ENCODE measurements at places on chromosomes 1 and 21. TPM values are rescaled to one million over a fixed set of nuclear protein-coding genes. Genes with fewer than 3 reads are reported as not detected.

Gene AIDA
- 46.3 TPM for total RNA-seq

Gene FPGT
- 10.3 TPM for total RNA-seq

Gene OR2T5
- total RNA-seq, result not detected

DNA sequence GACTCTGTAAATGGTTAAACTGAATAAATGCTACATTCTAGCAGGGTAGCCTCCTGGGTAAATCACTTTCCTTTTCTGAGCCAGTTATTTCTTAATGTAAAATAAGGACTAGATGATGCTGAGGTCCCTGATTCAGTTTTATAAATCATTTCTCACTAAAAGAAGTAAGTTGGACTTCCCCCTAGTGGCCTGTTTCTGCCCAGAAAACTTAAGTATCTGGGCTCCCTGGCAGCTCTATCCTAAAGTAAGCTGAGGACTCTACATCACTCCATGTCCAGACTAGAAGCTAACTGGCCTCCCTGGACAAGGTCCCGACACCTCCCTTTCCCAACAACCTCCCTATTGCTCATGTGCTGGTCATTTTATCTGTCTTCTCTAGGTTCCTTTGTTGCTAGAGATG is 3.0 kb downstream of the GPN2 start:
- DNase-seq, result no peak

GRCh38 chr1:175520186-175520585 is 223.2 kb downstream of the TNR start:
- peak; percentile 15 for DNase-seq

DNA sequence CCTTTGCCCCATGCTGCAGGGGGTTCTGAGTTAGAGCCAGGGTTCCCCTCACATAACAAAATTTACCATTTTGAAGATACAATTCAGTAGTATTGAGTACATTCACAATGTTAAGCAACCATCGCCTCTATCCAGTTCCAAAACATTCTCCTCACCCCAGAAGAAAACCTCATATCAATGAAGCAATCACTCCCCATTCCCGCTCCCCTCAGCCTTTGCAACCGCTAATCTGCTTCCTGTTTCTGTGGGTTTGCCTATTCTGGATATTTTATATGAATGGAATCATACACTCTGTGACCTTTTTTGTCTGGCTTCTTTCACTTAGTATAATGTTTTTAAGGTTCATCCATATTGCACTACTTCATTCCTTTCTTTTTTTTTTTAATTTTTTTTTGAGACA is 32.9 kb downstream of the SERINC2 start:
- DNase-seq, result no peak

DNA sequence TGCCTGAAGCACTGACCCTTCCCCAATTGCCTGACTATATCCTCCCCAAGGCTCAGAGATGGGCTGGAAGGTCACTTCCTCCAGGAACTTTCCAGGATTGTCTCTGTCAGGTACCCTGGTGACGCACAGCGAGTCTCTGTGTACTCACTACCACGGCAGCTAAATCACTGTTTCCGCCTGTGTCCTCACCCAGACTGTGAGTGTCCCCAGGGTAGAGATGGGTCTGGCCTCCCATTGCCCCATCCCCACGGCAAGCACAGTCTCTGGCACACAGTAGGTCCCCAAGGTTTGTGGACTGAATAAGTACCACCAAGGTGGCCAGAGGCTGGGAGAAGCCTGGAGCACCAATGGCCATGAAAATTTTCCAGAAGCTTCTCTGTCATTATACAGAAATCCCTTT is 93.8 kb upstream of the RUNX3 start:
- no peak for DNase-seq

DNA sequence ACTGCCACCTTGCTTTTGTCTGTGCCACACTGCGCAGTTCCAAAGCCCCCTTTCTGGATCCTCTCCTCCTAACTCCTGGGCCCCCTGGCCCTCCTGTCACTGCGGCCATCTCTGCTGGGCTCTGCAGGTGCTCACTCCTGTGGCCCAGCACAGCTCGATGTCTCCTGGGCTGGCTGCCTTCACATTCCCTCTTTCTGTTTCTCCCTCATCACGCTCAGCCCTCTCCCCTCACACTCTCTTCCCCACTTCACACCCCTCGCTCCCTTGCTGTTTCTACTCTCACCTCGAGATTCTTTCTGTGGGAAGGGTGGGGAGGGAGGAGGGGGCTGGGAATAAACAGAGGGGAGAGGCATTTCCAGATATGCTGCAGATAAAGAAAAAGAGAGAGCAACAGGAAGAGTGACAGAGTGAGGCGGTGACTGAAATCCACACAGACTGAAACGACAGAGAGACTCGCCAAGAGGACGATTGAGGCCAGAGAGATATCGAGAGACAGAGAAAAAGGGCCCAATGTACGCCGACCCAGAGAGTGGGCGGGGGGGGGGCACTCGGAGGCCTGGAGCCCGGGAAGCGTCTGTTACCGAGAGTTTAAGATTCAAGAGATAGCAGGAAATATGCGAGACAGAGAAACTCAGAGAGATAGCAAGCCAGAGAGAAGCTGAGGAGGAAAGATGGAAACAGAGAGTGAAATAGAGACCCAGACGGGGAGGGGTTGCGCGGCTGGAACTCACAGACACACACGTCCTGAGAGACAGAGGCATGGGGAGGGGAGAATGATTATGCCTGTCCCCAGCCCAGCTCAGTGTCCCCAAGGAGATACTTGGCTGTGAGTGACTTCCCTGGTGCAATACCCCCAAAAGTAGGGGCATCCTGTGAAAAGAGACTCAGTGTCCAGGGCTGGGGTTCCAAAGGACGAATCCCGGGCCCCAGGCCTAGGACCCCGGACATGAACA is 666 bp downstream of the CSF3R start:
- no peak for DNase-seq

GRCh38 chr1:243712941-243713340 is 137.1 kb downstream of the AKT3 start:
- DNase-seq, result no peak

DNA sequence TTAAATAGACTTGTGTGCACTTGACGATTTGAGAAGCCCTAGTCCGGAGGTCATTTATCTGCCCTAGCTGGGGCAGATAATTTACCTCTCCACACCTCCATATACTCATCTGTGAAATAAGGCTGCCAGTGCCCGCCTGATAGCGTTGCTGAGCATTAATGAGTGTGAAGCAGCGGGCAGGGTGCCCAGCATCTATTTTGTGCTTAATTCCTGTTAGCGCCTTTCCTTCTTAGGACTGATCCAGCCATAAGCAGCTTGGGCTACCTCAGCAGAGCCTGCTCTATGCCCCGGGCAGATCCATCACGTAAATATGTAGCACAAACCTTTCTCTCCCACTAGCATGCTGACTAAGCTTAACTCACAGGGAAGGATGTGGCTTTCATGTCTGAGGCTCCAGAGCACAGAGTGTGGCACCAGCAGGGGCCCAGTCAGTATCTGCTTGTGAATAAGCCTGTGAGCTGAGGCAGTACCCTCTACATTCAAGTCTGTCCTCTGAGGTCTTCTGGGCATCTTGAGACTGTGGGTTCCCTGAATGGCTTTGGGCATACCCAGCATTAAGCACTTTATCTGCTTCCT is 21.5 kb upstream of the RNF187 start:
- no peak for DNase-seq

Measured in left ventricle myocardium inferior (tissue), 1 donor.